ENCODE measurements at places on chromosomes 2 and 18.

DNA sequence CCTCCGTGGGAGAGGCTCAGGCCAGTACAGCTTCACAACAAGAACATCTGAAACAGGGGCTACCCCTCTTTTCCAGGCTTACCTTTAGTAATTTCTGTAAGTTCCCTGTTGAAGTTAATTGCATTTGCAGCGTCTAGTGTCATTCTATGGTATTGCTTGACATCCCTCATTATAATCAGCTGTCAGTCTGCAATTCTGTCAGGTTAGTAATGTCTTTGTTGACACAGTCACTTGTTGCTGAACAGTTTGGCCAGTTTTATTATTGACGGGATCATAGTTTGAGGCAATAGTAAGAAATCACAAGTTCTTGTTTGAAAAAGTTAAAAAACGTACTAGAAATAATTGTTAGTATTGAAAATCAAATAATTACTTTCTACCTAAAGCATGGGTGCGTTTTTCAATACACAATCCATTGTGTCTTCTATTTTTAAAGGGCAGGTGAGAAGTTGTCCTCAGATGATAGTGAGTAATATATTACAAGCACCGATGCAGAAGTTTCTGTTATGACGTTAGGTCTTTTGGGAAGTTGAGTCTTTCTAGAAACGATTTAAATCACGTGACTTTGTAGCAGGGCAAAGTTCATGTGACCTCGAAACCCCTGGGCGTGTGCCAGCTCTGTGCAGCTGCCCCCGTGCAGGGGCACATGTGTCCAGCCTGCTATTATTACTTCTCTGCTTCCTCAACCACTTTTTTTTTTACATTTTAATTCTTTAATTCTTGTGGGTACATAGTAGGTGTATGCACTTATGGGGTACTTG is 49.5 kb upstream of the MBP start:
- no peak for DNase-seq

- no peak for DNase-seq
Measured at GRCh38 chr2:117519238-117519637, 295.3 kb upstream of the DDX18 start.

DNA sequence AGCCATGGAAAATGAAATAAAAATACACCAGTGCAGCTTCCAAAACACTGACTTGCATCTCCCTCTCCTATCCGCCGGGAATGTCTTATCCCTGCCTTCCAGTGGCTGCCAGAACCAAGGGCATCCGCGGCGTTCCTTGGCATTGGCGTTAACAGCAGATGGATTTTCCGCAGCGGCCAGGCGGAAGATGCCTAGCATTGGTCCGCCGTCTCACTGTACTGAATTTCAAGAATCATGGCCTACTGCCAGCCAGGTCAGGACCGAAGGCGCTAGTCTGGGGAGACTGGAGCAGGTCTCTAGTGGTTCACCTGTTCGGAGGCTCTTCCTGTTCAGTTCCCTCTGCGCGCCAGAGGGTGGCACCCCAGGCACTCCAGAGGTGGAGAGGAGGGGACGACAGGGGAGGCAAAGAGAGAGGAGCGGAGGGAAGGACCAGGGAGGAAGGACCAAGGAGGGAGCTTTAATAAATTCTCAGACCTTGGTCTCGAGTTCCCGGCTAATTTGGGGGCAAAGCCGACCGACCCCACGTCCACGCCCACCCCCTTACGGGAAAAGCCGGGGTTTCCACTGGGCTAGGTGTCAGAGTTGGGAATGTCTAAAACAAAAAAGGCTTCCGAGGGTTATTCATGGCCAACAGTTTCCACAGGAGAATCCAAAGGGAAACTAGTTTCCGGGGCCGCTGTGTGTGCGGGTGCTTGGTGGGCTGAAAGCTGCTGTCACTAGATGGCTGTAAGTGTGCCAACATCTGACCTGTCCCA is 3.7 kb upstream of the BCL2L11 start:
- DNase-seq, result peak; percentile 37

DNA sequence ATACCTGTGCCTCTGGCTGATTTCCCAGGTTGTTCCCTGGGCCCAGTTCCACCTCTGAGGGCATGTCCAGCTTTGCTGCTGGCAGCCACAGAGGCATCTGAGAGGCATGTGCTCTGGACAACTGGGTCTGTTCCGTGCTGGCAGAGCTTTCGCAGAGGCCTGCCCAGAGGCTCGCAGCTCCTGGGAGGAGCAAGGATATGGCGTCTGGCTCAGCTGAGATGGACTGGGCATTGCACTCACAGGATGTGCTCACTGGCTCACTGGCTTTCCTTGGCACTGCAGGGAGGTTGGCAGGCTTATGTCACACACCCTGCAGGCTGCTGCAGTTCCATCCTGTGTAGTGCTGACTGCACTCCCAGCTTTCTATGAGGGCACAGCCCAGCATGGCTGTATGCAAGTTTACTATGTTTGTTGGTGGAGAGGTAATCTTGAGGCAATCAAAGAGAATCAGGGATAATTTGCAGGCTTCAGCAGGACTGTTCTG is 172.3 kb downstream of the PRKCE start:
- no peak for DNase-seq

All from astrocyte of the cerebellum (primary cell).